A549 treated with RU486 at 1 μM for 4 hours (cell line): ENCODE measurements at places on chromosomes 16 and 17. TPM values are rescaled to one million over a fixed set of nuclear protein-coding genes. Genes with fewer than 3 reads are reported as not detected.

The BRIP1 gene
- 1.8 to 4.6 TPM (median 4.3 TPM) in 5 replicates for total RNA-seq

The PABPN1L gene
- not detected in 5 replicates for total RNA-seq

The IRX5 gene
- 2.0 to 2.8 TPM (median 2.1 TPM) in 5 replicates for total RNA-seq

The KRTAP4-6 gene
- total RNA-seq = not detected in 5 replicates

The TRIM47 gene
- total RNA-seq = 108 to 201 TPM (median 148 TPM) in 5 replicates
